ENCODE measurements at places on chromosomes 16 and 17.
A peak's percentile ranks its signal among the peaks of the same experiment; 100 is the strongest.

- no peak for DNase-seq
These were observed 28.5 kb upstream of the VAT1L start for GRCh38 chr16:77759821-77760220.

- no peak for DNase-seq
These were observed 30.7 kb downstream of the GPRC5B start for GRCh38 chr16:19853742-19854542.

GRCh38 chr16:8168016-8168415 is 422.3 kb downstream of the TMEM114 start:
- DNase-seq = no peak

DNA sequence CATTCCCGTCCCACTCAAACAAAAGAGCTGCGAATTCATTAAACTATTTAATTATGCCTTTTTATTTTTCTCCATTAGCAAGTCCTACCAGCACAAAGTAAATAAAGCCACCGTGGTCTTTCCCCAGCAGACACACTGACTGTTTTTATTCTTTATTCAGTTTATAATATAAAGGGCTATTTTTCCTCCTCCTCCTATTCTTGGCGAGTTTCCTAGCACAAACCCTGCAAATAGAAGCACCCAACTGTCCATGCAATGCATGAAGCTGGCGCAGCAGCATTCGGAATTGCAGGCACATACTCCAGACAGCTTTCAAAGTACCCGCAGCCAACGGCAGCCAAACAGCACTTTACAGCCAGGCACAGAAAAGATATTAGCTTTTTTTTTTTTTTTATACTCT is 583.4 kb upstream of the PSMD7 start:
- DNase-seq = peak; percentile 79

GRCh38 chr16:683396-684070 is 601 bp downstream of the JMJD8 start:
- DNase-seq = no peak

DNA sequence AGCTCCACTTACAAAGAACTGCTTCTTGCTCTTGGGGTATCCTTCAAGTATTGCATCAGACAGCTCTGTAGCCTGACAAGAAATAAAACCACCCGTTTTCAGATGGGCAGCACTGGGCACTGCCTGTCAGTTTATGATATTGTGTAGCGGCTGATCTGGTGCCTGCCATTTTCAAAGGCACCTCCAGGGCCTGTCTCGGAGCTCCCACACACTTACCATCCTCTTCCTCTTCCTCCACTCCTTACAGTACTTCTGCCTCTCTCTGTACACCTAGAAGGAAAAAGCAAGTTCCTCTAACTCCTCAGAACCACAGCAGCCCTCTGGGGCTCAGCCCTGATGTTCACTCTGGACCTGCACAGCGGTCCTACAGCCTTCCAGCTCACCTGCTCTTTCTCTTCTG is 4.4 kb downstream of the PSMC3IP start:
- DNase-seq = no peak

All from occipital lobe (tissue), 3 donors.